NCI-H2029 (cell line): ENCODE measurements at places on chromosomes 6 and 20.

DNA sequence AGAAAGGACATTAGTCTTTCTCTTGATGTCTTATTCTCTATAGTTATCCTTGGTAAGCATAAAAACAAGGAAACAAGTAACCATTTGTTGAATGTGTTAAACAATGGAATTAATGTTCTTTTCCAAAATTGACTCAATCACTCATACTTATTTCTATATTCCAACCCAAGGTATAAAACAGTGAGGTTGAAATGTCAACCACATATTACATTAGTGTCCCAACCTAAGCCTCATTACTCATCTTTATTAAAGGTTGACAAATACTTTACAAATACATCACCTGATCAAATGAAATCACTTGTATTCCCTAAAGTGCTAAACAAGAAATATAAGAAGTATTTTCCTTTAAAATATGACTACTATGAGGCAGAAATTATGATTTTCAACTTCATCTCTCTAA is 100.5 kb downstream of the ASCC3 start:
- DNase-seq, result no peak

GRCh38 chr6:13859871-13860555 is 45.7 kb upstream of the MCUR1 start:
- no peak for DNase-seq

DNA sequence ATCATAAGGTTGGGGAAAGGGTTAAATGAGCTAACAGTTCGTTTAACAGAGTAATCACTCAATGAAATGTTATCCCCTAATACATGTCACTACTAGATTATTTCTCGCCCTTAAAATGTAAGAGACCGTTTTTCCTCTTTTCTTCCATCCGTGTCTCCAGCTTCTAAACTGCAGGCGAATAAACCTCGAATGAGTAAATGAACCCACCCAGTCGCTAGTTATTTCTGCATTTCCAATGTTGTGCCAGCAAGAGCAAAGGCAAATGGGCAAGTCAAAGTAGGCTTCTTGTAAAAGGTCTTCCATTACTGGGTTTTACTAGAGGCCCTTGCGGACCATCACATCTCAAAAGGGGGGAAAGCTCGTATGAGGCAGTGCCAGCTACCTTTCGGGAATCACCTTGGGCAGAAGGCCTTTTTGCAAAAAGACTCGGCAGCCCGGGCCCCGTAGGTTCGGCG is 400 bp upstream of the SMAP1 start:
- DNase-seq, result no peak

GRCh38 chr6:36095497-36096391 is 34.6 kb upstream of the MAPK13 start:
- no peak for DNase-seq

DNA sequence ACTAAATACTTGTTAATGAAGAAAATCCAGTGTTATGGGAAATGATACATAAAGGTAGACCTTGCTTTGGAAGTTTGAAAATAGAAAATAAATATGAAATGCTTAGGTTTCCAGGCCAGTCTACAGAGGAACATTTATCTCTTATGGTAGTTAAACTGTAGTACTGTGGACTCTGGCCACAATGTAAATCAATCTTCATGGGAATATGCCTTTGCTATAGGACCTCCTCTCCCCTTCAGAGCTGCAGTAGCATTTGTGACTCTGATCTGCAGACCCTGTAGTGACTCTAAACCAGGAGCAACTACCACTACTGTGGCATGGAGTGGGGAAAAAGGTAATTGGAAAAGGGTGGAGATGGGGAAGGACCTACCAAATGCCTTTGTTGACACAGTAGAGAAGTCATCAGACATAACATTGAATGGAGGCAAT is 4.5 kb downstream of the HSPA1A start:
- no peak for DNase-seq

GRCh38 chr6:152112491-152113261 is 305.2 kb downstream of the ESR1 start:
- DNase-seq, result peak; percentile 41

- no peak for DNase-seq
Observed at GRCh38 chr20:2386516-2387179, 5.9 kb downstream of the TGM6 start.

DNA sequence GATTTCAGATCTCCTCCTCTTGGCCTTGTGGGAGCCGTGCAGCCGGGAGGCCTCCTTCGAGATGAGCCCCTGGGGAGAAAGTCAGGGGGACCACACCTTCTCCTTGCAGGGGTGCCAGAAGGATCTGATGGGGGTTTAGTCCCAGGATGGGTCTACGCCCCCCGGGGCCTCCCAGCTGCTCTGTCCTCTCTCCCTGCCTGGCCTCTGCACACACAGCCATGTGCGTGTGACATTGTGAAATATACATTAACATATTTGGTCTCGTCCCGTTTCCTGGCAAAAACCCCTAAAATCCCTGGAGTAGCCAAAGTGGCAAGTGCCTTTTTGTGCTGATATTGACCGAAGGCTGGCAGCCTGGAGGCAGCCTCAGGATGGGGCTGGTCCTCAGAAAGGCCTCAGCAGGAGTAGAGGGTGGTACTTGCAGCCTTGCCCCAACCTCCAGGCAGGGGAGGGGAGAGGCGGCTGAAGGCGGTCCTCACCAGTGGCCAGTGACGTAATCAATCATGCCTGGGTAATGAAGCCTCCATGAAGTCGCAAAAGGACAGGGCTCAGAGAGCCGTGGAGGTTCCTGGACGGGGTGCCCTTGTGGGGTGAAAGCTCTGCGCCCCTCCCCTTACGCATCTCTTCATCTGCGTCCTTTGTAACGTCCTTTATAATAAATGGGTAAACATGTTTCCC is 5.1 kb upstream of the HELZ2 start:
- no peak for DNase-seq

GRCh38 chr20:39190666-39191570 is 228.8 kb downstream of the DHX35 start:
- no peak for DNase-seq
